ENCODE measurements at places on chromosomes 1 and 21.

- DNase-seq: no peak
Measured at GRCh38 chr1:57468641-57469523, 45.0 kb upstream of the DAB1 start.

GRCh38 chr1:159561497-159561896 is 25.7 kb upstream of the OR10J5 start:
- DNase-seq: no peak

DNA sequence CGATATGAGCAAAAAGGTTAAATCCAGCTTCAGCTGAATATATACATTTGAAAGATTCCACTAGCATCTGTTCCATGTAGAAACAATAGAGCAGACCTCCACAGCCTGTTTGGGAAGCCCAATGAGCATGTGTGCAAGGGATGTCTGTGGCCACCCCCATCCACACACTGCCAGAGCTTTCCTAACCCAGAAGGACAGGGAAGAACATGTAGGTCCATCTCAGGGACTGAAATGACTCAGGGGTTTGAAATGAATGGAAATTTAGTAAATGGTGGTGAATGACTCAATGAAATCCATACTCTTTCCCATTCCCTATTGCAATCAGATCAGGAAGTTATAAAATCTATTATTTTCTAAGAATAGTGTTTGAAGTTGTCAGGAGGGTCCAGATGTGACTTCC is 397.2 kb downstream of the DUSP10 start:
- no peak for DNase-seq

- no peak for DNase-seq
Measured at GRCh38 chr1:246583056-246583440, 16.8 kb downstream of the CNST start.

GRCh38 chr1:11568687-11569086 is 85.5 kb downstream of the FBXO2 start:
- no peak for DNase-seq

DNA sequence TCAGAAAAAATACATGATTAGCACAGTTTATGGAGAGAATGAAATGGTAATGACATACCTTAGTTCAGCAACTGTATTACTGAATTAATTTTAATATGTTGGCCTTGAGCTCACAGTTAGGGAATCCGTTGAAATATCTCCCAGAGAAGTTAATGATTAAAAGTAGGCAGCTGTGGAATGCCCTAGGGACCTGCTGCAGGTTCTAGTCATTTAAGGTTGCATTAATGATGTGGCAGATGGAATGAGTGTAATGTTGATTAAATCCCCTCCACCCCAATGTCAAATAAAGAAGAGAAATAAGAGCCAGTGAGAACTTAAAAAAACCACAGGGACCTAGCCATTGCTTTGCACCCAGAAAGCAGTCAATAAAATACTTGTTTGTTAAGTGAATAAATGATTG is 40.3 kb upstream of the TRIM45 start:
- no peak for DNase-seq

- DNase-seq: no peak
Measured at GRCh38 chr1:232788235-232788872, 16.9 kb upstream of the MAP10 start.

DNA sequence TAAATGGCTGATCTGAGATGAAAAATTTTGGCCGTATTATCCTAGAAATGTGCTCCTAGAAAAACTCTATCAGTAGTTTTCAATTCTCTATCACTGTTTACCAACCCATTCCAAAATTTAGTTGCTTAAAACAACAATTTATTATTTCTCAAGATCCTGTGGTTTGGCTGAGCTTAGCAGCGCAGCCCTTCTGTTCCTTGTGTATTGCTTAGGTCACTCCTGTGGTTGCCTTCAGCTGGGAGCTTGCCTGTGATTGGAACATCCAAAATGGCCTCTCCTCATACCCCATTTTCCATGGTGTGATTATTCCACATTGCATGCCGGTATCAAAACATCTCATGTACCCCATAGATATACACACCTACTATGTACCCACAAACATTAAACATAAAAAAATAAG is 22.8 kb upstream of the STUM start:
- no peak for DNase-seq

- DNase-seq: no peak
Measured at GRCh38 chr21:36981977-36982700, 15.7 kb upstream of the HLCS start.

- no peak for DNase-seq
Measured at GRCh38 chr1:59804301-59804700, 10.4 kb upstream of the HOOK1 start.

GRCh38 chr1:8121261-8122159 is 95.4 kb upstream of the ERRFI1 start:
- DNase-seq: no peak

- no peak for DNase-seq
Measured at GRCh38 chr1:18198260-18198659, 90.7 kb downstream of the IGSF21 start.
